ENCODE measurements at places on chromosomes 11 and 22.

DNA sequence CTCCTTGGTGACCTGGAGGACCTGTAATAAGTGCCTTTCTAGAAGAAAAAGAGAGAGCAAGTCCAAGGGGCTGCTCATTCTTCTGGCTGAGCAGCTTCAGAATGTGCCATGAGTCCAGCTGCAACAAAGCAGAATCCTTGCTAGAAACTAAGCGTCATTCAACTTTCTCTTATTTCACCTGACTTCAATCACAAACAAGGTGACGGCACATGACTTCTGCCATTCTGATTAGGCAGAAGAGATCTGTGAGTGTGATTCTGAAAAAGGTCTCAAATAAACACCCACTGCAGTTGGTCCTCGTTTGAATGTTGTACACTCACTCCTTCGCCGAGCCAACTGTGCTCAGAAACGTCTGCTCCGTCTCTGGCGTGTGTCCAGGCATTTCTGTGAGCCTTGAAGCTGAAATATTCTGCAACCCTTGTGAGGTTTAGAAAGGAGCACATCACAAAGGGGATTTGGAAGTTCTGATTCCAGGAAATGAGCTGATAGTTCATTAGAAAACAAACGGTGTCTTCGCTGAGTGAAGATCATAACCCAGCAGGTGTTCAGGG, 623.8 kb upstream of the KIRREL3 start:
- DNase-seq = no peak

GRCh38 chr11:109229682-109230081, 192.3 kb upstream of the C11orf87 start:
- DNase-seq = no peak

DNA sequence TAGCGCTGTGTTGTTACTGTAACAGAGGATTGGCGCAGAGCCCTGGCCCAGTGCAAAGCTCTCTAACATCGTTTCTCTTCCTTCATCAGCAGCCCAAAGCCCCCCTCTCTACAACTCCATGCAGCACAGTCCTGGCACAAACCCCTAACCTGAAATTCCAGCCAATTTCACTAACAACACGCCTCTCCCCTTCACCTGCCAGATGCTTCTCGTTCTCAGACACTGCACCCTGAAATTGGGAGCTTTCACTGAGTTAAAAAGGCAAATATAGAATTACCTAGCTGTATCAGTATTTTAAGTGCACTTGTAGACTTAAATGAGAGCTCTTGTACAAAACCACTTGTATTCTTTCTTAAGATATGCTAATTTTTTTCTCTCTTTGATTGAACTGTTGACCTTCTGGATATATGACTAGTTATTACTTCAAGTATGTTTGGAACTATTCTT, 16.3 kb downstream of the GRAP2 start:
- DNase-seq = no peak

DNA sequence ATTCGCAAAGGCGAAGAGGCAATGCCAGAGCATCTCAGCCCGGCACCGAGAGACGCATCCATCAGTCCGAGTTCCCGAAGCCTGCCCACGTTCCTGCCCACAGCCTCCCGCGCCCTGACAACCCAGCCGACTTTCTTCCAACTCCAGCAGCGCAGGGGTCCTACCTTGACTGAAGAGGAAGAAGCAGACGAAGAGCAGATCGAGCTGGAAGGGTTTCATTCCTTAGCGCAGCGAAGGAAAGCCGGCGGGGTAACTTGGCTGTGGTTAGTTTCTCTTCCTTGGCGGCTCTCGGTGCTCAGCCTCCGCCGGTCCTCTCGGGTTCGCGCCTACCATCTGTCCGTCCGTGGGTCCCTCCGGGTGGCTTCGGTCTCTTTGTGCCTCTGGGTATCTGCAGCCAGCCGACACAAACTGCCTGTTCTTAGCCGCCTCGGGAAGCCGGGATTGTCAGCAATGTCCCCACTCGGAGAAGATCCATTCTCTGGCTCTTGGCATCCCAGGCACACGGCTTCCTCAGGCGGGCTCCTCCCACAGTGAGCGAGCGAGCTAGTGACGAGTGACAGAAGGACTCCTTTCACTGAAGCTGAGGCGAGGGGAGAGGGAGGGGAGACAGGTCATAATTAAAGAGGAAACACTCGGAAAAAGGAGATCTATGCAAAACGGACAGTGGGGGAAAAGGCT, at the start of gene KIRREL3:
Gene KIRREL3, minus strand, starts transcription at position 480 of the 678 bp plus-strand sequence.
- no peak for DNase-seq

DNA sequence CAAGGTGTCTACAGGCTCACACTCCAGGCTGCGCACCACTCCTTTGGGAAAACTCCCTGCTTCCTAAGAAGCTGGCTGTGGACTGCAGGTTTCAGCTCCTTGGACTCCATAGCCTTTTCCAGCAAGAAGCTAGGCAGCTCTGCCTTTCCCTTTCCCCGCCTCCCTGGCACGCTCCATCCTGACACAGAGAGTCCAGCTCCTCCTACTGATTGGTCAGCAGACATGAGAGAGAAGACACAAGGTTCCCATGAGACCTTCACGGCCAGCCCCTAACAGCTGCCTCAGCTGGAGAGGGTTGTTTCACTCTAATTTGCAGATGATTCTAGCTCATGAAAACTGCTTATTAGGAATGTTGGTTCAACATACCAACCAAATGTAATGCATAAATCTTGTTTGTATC, 27.6 kb downstream of the TENM4 start:
- no peak for DNase-seq

- DNase-seq = peak; percentile 100
Observed at GRCh38 chr11:130124096-130124495, 35.5 kb upstream of the ST14 start.

DNA sequence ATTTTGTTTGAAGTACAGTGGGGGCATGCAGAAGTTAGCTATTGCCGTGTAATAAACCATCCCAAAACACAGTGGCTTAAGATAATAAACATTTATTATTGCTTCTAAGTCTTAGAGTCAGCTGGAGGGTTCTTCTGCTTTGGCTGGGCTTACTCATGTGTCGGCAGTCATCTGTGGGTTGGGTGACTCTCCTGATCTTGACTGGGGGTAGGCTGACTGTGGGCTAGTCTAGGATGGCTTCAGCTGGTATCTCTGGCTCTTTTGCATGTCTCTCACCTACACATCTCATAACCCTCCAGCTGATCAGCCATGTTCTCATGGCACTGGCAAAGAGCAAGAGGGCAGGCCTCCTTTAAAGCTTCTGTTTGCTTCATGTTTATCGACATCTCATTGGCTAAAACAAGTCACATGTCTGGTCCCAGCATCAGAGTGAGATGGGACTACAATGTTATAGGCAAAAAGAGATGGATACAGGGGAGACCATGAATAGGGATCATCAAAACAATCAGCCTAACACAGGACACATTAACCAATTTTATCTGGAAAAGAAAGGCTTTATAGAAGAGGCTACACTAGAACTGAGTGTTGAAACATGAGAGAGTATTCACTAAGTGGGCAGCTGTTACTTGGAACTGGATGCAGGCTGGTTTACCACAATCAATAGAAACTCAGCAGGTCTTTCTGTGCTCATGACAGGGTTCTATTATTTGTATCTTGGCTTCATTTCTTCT, 5.1 kb downstream of the LRRC51 start:
- DNase-seq = no peak

DNA sequence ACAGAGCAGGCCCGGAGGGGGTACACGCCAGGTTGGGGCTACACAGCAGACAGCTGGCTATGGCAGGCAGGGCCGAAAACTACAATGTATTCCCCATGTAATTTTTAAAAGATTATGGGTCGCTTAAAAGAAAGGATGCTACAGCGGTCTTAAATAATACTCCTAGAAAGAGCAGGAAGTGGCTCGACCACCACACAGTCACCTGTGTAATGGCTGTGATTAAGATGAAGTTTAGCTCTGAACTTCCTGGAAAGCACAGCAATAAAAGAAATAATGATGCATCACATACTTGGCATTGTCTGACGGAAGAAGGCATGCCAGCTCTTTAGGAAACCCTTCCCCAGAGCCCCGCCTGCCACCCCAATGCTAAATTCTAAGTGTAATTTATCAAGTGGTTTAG, 32.6 kb downstream of the WNT11 start:
- DNase-seq = no peak

DNA sequence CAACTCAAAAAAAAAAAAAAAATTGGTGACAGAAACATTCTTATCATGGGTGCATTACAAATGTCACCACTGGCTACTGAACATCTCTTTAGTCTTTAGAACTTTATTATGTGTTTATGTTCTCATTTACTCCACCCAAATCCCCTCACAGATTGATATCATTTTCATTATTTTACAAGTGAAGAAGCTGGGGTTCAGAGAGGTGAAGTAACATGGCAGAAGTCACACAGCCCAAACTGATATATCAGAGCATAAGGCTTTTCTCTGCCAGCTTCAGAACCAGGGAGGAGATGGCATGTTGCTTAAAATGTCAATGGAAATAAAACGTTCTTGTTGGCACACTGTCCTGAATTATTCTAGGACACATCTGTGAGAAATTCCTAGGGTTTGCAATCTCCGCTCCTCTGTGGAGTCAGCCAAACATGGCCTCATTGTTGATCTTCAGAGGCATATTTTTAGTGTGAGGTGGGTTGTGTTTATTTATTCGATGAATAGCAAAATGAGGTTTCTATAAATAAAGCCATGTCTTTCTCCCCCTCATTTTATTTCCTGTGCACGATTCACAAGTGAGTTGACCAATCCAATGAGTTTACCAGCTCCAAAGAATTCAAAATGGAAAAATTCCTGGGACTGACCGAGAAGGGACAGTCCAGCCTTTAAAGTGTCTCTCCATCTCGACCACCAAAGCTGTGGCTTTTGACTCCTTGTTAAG, 72.9 kb upstream of the ANO1 start:
- no peak for DNase-seq

DNA sequence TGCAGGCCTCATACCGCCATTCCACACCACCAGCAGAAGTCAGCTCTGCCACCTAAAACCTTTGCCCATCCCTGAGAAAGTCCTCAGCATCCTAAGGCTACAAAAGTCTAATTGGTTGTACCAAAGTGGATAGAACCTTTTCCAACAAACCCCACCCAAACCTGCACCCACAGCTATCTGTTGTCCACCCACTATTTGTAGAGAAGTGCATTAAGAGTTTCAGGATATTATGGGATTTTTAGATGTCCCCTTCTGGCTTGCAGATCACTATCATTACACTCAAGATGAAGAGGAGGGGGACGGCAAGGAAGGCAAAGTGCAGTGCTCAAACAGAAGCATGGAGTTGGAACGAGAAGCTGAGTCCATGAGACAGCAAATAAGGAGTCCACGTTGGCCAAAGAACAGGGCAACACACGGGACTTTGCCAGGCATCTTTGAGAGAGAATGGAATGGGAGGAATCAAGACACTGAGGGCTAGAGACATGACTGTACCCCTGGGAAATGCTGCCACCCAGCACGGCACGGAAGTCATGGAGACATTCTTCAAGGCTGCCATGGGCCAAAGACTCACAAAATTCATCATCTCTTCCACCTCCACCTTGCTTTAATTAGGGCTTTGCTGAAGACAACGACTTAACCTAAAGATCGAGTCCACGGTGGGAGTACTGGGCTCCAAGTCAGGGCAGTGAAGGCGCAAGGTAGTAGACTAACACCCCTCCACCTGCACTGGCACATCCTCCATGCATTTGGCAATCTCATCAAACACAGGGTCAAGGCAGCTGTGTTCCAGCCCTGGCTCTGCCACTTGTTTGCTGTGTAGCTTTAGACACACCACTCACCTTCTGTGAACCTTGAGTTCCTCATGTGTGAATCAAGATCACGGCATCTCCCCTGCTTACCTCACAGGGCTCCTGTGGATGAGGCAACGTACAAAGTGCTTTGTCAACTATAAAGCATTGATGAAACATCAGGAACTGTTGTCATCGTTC, 112.9 kb upstream of the TMEM45B start:
- DNase-seq = no peak

- no peak for DNase-seq
Observed at GRCh38 chr11:32318071-32319055, 117.0 kb downstream of the WT1 start.

GRCh38 chr11:70761094-70761907, 363.0 kb downstream of the CTTN start:
- no peak for DNase-seq

DNA sequence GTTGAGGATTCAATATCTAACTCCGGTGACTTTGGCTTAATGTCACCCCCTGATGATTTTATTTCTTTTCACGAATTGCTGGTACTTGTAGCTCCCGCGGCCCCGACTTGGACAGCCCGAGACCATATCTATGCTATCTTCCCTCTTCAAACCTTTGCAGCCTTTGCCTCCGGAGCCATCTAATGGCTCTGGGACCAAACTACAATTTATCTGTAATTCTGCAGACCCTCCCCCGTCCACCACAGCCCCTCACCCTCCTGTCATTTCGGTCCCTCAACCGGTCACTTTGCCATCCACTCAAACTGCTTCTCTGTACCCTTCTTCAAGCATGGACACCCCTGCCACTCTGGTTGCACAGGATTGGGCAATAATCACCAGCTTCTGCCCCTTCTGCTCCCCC, 25.7 kb upstream of the ALDH3B2 start:
- DNase-seq = no peak

- DNase-seq = no peak
Observed at GRCh38 chr22:27064386-27064785, 407.0 kb downstream of the MIAT start.

GRCh38 chr11:119584193-119585042, 144.6 kb downstream of the NECTIN1 start:
- peak; percentile 99 for DNase-seq

- no peak for DNase-seq
Observed at GRCh38 chr11:47980907-47981621, 705 bp downstream of the PTPRJ start.

GRCh38 chr11:33687733-33688479, 12.7 kb downstream of the C11orf91 start:
- no peak for DNase-seq

DNA sequence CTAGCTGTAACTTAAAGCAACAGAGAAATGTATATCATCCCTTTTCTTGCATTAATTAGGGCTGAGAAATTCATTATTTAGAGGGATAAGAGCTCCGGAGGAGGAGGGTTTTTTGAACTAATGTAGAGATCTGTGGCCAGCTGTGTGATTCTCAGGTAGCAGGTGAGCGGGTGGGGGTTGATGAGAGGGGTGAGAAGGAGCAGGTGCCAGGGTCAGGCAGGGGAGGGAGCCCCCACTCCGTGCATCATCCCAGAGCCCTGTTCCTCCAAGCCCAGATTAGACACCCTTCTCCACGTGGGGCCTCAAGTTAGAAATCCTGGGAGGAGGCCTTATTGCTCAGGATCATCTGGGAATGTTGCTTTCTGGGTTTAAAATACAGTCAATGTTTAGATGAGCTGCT, 24.9 kb downstream of the ZBTB16 start:
- no peak for DNase-seq

GRCh38 chr11:47987781-47988180, 7.4 kb downstream of the PTPRJ start:
- no peak for DNase-seq

DNA sequence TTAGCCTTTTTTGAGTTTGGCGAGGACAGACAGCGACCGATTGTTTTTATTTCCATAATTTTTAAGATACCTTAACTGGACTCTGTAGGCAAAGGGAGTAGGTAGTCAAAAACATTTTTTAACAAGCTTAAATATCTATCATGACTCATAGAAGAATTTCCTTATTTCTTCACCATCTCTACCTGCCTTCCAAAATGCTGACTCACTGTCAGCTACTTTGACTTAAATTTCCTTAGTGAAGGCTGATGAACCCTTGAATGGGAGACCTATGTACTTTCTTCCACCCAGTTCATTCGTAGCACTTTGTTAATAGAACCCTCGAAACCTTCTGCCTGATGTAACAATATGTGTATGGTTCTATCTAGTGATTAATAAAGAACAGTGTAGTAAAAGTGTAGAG, 1.1 kb upstream of the MTMR2 start:
- DNase-seq = no peak
